ENCODE measurements at places on chromosomes 13 and 19.

DNA sequence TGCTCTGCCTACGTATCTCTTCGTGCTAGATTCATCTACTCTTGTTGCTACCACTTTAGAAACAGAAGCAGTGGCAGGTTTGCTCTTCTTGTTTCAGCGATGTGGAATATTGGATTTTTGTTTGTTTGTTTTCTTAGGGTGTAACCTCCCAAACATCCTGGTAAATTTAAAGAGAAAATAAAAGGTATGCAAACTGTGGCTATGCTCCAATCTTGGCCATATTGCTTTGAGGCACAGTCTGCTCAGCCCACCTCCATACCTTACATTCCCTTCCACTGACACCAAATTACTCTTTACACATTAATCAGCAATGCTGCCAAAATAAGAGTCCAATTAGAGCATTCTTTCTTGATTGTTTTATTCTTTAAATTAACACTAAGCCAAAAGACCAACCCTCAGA lies 25.2 kb upstream of the UBL3 start:
- no peak for DNase-seq

DNA sequence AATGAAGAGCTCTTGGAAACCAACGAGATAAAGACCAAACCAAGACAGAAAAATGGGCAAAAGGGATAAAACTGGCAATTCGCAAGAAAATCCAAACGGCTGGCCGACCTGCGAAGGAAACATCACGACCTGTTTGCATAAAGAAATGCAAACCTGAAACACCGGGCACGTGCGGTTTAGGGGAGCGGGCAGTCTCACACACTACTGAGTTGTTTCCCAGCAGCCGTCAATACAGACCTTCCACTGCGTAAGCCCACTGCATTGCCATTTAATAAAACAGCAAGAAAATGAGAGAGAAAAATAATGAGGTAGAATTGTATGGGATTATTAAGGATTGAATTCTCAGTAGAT lies 642 bp upstream of the PEG3 start:
- no peak for DNase-seq

GRCh38 chr13:21895779-21896178 lies 224.9 kb downstream of the FGF9 start:
- DNase-seq = no peak

GRCh38 chr19:50912727-50913716 lies 1.8 kb upstream of the KLK4 start:
- no peak for DNase-seq

DNA sequence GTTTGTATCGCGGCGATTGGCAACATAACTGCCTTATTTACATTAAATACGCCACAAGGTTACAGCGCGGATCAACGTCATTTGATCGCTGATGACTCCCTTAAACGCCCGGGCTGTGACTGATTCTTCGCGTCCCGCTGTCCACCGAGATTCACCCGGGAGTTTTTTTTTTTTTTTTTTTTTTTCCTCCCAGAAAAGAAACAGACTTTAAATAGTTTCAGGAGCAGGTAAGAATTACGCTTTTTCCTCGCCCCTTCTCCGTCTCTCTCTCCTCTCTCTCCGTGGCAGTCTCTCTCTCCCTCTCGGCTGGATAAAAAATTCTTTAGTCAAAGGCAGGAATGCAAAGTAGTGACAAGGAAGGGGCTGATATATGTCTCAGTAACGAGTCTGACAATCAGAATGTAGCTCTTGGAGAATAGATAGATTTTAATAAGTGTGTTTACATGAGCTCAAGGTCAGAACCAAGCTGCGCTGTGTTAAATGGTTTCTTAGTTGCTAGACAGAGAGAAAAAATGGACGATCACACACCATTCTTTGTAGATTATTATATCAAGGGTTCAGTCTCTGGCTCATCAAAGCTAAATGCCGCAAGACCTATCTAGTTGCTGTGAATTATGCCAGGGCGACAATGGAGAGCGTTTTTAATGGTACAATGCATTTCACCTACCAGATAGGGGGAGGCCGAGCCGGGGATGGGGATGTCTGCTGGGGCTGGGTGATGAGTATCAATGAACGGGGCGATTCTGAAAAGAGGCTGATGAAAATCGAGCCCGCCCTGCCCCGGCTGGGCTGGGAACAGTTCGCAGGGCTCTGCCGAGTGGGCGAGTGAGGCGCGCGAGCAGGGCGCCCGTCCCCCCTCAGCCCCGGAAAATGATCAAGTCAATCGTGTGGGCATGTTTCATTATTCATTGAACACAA lies 147.2 kb upstream of the ZNF536 start:
- no peak for DNase-seq

- DNase-seq = no peak
Observed at GRCh38 chr13:45349438-45349837, 8.5 kb upstream of the TPT1 start.

DNA sequence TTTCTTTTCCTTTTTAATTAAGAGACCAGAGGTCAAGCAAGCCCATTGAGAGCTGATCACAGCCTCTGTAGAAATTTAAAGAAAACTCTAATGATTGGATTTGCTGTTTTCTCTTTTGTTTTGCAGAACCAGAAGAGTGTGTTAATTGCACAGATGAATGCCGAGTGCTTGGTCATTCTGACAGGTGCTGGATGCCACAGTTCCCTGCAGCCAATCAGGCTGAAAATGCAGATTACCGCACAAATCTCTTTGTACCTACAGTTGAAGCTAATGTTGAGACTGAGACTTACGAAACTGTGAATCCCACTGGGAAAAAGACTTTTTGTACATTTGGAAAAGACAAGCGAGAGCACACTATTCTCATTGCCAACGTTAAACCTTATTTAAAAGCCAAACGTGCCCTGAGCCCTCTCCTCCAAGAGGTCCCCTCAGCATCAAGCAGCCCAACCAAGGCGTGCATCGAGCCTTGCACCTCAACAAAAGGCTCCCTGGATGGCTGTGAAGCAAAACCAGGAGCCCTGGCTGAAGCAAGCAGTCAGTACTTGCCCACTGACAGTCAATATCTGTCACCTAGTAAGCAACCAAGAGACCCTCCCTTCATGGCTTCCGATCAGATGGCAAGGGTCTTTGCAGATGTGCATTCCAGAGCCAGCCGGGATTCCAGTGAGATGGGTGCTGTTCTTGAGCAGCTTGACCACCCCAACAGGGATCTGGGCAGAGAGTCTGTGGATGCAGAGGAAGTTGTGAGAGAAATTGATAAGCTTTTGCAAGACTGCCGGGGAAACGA lies 93.1 kb downstream of the PCDH17 start:
- no peak for DNase-seq

DNA sequence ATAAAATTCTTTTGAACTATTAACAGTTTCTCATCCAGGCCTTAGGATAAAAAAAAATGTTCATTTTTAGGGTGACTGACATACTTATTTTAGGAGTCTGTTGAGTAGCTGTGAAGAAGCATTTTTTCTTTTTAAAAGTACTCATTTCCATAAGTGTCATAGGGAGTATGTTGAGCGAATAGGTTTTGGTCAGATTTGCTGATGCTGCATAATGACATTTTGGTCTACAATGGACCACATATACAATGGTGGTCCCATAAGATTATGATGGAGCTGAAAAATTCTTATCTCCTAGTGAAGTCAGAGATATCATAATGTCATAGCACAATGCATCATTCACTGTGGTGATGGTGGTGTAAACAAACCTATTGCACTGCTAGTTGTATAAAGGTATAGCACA lies 17.4 kb downstream of the NBEA start:
- DNase-seq = no peak

DNA sequence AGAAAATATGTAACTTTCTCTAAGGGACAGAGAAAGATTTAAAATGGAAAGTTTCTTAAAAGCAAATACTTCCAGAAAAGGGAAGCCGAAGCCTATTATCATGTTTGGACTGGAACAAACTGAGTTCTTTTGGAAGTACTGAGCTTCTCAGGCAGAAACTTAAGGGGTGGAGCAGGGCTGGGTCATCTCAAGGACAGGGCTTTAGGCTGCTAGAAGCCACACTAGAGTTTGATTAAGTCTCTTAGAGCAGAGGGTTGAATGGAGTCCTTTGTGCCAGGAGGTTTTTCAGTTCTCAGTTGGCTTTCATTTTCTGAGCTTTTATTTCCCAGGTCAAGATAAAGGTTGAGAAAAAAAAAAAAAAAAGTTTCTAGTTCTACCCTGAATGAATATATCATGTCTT lies 432.7 kb downstream of the SLITRK5 start:
- DNase-seq = no peak

GRCh38 chr13:20823071-20823470 lies 49.3 kb upstream of the EEF1AKMT1 start:
- DNase-seq = no peak

- DNase-seq = no peak
Observed at GRCh38 chr13:78428646-78429045, 174.7 kb downstream of the POU4F1 start.

DNA sequence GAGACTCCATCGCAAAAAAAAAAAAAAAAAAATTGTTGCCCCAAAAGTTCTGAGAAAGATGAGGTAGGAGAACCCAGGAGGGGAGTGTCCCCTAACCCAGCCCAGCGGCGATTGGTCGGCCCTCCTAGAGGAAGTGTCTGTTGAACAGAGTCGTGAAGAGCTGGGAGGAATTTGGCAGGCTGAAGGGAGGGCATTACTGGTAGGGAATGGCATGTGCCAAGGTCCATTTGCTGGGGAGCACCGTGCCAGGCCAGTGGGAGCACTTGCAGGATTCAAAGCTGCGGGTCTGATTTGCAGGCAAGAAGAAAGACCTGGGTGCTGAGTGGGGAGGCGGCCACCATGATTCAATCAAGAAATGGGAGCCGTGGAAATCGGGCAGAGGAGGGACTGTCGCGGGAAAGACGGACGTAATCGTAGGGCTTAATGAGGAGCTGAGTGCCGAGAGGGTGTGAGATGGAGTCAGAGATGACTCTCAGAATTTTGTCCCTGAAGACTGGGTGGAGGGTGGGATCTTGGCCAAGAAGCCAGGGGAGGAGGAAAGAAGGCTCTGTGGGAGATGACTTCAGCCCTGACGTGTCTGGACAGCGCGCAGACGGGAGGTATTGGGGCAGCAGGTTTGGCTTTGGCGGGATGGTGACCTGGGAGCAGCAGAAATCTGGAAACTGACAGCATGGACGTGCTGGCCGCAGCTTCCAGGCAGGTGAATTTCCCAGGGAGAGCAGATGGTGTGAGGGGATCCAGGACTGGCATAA lies 15.4 kb downstream of the CERS4 start:
- DNase-seq = no peak

DNA sequence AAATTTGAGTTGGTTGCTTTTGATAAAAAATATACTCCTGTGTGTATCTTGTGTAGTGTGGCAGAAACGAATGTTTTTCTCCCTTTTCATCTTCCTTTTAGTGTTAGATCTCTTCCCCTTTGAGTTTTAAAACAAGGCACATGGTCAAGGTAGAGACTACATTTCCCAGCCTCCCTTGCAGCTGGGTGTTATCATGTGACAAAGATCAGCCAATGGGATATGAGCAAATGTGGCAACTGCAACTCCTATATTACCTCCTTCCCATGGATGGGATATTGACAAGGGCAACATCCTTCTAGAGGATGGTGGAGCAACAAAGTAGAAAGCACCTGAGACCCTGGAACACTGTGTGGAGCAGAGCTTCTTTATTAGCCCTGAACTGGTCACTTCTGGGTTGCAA lies 42.4 kb downstream of the ADGRE3 start:
- DNase-seq = no peak

DNA sequence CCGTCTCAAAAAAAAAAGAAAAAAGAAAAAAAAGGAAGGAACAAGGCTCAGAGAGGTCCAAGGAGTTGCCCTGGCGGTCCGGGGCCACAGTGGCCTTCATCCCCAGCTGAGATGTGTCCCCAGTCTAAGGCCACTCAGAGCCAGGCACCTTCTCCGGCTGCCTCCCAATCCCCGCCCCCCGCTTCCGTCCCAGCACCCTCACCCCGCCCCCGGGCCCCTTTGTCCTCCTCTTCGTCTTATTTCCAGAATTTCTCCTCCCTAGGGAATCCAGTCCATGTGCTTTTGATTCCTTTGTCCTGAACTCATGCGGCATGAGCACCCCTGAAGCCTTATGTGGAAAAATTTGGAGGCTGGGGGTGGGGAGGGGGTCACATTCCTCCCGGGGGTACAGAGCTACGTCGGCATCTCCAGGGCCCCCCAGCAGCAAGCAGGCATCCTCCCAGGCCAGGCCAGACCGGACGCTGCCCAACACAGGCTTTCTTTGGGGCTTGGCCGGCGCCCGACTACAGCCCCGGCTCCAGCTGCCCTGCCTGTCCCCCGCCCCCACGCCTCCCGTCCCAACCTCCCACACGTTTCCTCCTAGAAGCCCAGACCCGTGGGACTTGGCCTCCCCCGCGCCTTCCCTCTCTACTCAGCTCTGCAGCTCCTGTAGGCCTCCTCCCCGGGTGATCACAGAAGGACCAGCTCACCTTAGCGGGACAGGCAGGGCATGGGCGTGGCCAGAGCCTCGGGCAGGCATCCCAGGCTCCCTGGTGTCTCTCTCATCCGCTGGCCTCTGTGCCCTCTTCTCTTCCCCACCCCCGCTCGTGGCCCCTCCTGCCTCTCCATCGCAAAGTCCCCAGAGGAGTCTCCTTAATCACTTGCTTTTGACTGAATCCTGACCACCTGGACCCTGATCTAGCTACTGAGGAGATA lies 17.8 kb upstream of the ADGRE5 start:
- DNase-seq = no peak

Data from stimulated activated CD8-positive, alpha-beta memory T cell treated with anti-CD3 and anti-CD28 coated beads, Interleukin-4, amount 100 ng/mL, for 24 hours (primary cell).